ENCODE measurements at places on chromosomes 4 and X. TPM values are rescaled to one million over a fixed set of nuclear protein-coding genes. Genes with fewer than 3 reads are reported as not detected.

SPACA5 gene
- 0.25 TPM for total RNA-seq

IRS4 gene
- total RNA-seq = 0.49 TPM

SLITRK2 gene
- total RNA-seq = 6.1 TPM

PHEX gene
- total RNA-seq = 0.98 TPM

SLC6A8 gene
- 13.8 TPM for total RNA-seq

PDCL2 gene
- not detected for total RNA-seq

IL2 gene
- not detected for total RNA-seq

ZC4H2 gene
- total RNA-seq = 12.8 TPM

PRAF2 gene
- 3.7 TPM for total RNA-seq

NSUN7 gene
- 6.9 TPM for total RNA-seq

CABS1 gene
- total RNA-seq = not detected

DCX gene
- 461 TPM for total RNA-seq

GPRIN3 gene
- 39.6 TPM for total RNA-seq

SUPT20HL2 gene
- total RNA-seq = not detected

ART3 gene
- total RNA-seq = 2.7 TPM

FAM184B gene
- 4.4 TPM for total RNA-seq

DCUN1D4 gene
- total RNA-seq = 75.2 TPM

SYTL4 gene
- 2.2 TPM for total RNA-seq

CT45A1 gene
- not detected for total RNA-seq

BST1 gene
- total RNA-seq = 2.7 TPM

PYURF gene
- 66.6 TPM for total RNA-seq

H2BW1 gene
- total RNA-seq = not detected

NLGN4X gene
- 44.0 TPM for total RNA-seq

TMEM165 gene
- 59.7 TPM for total RNA-seq

HELT gene
- total RNA-seq = not detected

NPY1R gene
- 129 TPM for total RNA-seq

ARX gene
- total RNA-seq = 6.9 TPM

Data from temporal lobe (tissue), 4 donors.